ENCODE measurements at places on chromosomes 5 and 9.
A peak's percentile ranks its signal among the peaks of the same experiment; 100 is the strongest.

- H3K27me3 ChIP-seq: no peaks in the 10 kb centered on the region
- no peaks in the 10 kb centered on the region for H3K36me3 ChIP-seq
- no peaks in the 10 kb centered on the region for H3K4me1 ChIP-seq
- H3K4me3 ChIP-seq: no peak overlapping the region
- DNase-seq: no peak
These were observed 867.3 kb upstream of the NUDT12 start for GRCh38 chr5:104429911-104430310.

GRCh38 chr5:83538786-83539462 lies 67.4 kb downstream of the VCAN start:
- no peak overlapping the region for H3K27ac ChIP-seq
- peaks cover 15% of the 10 kb centered on the region for H3K27me3 ChIP-seq
- H3K4me3 ChIP-seq: no peak overlapping the region
- H3K36me3 ChIP-seq: no peaks in the 10 kb centered on the region
- no peak for DNase-seq
- H3K4me1 ChIP-seq: no peaks in the 10 kb centered on the region

DNA sequence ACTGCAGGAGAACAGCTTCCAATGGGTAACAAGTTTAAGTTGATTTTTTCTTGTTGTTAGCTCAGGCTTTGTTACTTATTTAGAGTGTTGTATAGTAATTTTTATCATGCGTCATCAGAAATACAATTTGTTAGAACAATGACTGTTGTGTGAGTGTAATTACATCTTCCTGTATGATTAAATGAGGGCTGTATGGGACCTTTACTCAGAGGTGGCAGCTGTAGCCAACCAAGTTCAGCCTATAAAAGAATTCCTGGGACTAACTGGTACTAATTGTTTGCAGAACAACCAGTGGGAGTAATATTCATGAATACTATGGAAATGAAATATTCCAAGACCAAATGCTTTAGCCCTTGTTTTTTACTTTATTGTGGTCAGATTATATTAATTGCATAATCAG lies 30.8 kb upstream of the TJP2 start:
- peak overlapping the region; percentile 27 for H3K27ac ChIP-seq
- no peak for DNase-seq
- no peak overlapping the region for H3K4me3 ChIP-seq
- H3K27me3 ChIP-seq: no peaks in the 10 kb centered on the region
- H3K4me1 ChIP-seq: peaks cover 15% of the 10 kb centered on the region

- DNase-seq: peak; percentile 66
- no peaks in the 10 kb centered on the region for H3K4me1 ChIP-seq
- H3K27ac ChIP-seq: no peak overlapping the region
- no peaks in the 10 kb centered on the region for H3K36me3 ChIP-seq
- no peak overlapping the region for H3K4me3 ChIP-seq
These were observed 54.7 kb upstream of the SUSD3 start for GRCh38 chr9:93003552-93004407.

GRCh38 chr5:167918184-167918812 lies 373.1 kb upstream of the WWC1 start:
- H3K4me3 ChIP-seq: no peak overlapping the region
- peaks cover 5% of the 10 kb centered on the region for H3K4me1 ChIP-seq
- no peak overlapping the region for H3K27ac ChIP-seq
- DNase-seq: no peak

DNA sequence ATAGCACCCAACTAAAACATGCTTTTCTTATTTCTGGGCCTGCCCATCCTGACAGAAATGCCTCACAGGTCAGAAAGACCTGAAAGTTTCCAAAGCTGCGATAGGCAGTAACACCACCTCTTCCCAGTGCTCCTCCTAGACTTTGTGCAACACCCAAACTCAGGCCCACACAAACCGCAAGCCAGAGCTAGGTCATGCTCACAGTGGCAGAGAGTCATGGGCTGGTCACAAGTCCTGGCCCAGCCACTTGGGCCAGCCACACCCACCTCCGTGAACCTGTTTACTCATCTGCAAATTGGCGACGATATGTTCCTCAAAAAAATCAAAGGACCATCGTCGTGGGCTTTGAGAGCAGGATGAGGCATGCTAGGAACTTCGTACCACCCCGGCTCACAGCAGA lies 44.0 kb upstream of the SLC25A51 start:
- peaks cover 63% of the 10 kb centered on the region for H3K36me3 ChIP-seq
- H3K27me3 ChIP-seq: no peaks in the 10 kb centered on the region
- peak overlapping the region; percentile 96 for H3K27ac ChIP-seq
- peaks cover 47% of the 10 kb centered on the region for H3K4me1 ChIP-seq
- no peak overlapping the region for H3K4me3 ChIP-seq
- DNase-seq: no peak

DNA sequence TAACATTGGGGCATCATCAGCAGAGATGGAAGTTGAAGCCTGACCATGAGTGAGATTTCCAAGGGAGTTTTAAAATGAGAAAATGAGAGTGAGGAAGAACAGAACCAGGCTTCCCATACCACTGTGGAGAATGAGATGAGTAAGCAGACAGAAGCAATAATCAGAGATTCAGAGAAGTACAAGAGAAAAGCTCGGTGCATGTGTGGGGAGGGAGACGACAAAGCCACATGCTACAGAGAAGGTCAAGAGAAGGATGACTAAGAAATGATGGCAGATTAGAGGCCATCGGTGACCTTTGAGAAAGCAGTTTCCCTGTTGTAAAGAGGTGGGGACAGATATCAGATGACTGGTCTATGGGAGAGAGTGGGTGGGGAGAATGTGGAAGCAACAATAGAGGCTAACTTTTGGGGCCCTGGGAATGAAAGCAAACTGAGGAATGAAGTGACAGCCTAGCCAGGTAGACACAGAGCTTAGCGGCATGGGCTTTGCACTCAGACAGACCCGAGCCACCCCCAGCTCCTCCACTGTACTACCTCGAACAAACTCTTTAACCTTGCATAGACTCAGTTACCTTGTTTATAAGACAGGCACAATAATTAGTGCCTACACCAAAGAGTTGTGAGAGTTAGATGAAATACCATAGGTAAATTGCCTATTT lies 207.7 kb downstream of the PIK3R1 start:
- no peak for DNase-seq
- H3K36me3 ChIP-seq: no peaks in the 10 kb centered on the region
- peaks cover 27% of the 10 kb centered on the region for H3K4me1 ChIP-seq

GRCh38 chr5:122463221-122463620 lies 151.2 kb downstream of the SNCAIP start:
- H3K27ac ChIP-seq: no peak overlapping the region
- H3K4me1 ChIP-seq: no peaks in the 10 kb centered on the region
- H3K27me3 ChIP-seq: no peaks in the 10 kb centered on the region
- no peaks in the 10 kb centered on the region for H3K36me3 ChIP-seq
- no peak for DNase-seq

- peak overlapping the region; percentile 95 for H3K27ac ChIP-seq
- peaks cover 8% of the 10 kb centered on the region for H3K36me3 ChIP-seq
- DNase-seq: peak; percentile 76
These were observed 2.6 kb downstream of the PDLIM4 start for GRCh38 chr5:132260051-132260450.

GRCh38 chr5:7717691-7718090 lies 133.2 kb downstream of the CFAP90 start:
- no peaks in the 10 kb centered on the region for H3K4me1 ChIP-seq
- H3K36me3 ChIP-seq: no peaks in the 10 kb centered on the region
- no peak overlapping the region for H3K27ac ChIP-seq
- no peak overlapping the region for H3K4me3 ChIP-seq
- no peaks in the 10 kb centered on the region for H3K27me3 ChIP-seq

GRCh38 chr5:25414742-25415141 lies 770.0 kb upstream of the CDH10 start:
- H3K27me3 ChIP-seq: no peaks in the 10 kb centered on the region
- H3K27ac ChIP-seq: no peak overlapping the region
- H3K4me3 ChIP-seq: no peak overlapping the region
- H3K36me3 ChIP-seq: no peaks in the 10 kb centered on the region
- no peaks in the 10 kb centered on the region for H3K4me1 ChIP-seq
- no peak for DNase-seq

DNA sequence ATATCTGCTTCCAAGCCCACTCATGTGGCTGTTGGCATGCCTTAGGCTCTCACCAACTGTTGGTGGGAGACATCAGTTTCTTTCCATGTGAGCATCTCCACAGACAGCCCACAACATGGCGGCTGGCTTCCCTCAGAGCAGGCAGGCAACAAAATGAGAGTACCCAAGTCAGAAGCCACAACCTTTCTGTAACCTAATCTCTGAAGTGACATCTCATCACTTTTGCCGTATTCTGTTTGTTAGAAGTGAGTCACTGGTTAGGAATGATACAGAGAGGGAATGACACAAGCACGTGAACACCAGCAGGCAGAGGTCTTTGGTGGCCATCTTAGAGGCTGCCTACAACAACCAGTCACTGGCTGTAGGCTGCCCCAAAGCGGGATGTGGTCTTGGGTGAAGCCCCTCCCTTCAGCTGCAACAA lies 88.6 kb upstream of the RASGRF2 start:
- H3K27me3 ChIP-seq: no peaks in the 10 kb centered on the region
- no peak for DNase-seq
- H3K4me3 ChIP-seq: no peak overlapping the region
- no peak overlapping the region for H3K27ac ChIP-seq
- H3K4me1 ChIP-seq: peaks cover 4% of the 10 kb centered on the region
- H3K36me3 ChIP-seq: peaks cover 8% of the 10 kb centered on the region

DNA sequence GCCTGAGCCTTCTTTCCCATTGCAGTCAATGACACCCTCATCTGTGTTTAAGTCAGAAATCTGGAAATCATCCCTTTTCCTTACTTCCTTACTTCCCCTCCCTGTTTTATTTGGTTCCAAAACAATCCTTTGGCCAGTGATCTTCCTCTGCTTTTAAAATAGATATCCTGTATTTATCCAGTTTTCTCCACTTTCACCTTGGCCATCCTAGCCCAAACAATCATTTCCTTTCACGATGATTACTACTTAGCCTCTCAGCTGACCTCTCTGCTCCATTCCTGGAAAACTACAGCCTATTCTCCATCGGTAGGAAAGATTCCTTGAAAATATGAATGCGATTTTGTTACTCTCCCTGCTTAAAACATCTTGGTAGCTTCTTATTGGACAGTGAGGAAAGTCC lies 565.4 kb downstream of the TLR4 start:
- DNase-seq: no peak
- H3K4me1 ChIP-seq: peaks cover 9% of the 10 kb centered on the region
- no peaks in the 10 kb centered on the region for H3K27me3 ChIP-seq
- no peak overlapping the region for H3K4me3 ChIP-seq
- no peaks in the 10 kb centered on the region for H3K36me3 ChIP-seq
- H3K27ac ChIP-seq: no peak overlapping the region
